ENCODE measurements at places on chromosomes 3 and 15. TPM values are rescaled to one million over a fixed set of nuclear protein-coding genes. Genes with fewer than 3 reads are reported as not detected.

DNA sequence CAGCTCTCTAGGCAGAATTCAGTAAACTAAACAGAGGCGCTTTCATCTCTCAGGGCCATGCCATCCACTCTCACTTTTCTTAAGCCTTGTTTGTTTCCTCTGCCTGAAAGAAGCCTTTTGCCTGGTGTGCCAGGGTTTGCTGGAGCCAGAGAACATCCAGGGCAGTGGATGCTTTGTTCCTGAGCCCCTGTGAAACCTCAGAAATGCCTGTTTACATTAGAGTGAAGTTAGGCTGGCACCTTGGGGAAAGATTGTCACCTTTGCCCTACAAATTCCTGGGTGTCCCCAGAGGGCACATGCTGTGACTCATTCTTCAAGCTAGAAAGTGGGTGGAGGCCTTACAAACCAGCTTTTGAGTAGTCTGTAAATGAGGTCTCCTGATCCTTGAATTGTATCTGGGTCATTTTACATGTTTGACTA, 10.7 kb upstream of the TRAK1 start:
- DNase-seq: no peak

GRCh38 chr3:153399636-153400035, 237.6 kb downstream of the RAP2B start:
- DNase-seq: no peak

GRCh38 chr15:64698823-64699222, 76.6 kb downstream of the RBPMS2 start:
- DNase-seq: no peak

Gene REC114
- total RNA-seq: not detected

Gene SNURF
- 2.6 TPM for total RNA-seq

Data from mesenteric fat pad (tissue), 1 donor.